ENCODE measurements at places on chromosomes 2 and 18. TPM values are rescaled to one million over a fixed set of nuclear protein-coding genes. Genes with fewer than 3 reads are reported as not detected.

The EMX1 gene
- total RNA-seq, result not detected

The STAT4 gene
- total RNA-seq, result 0.37 TPM

The HOXD10 gene
- 9.3 TPM for total RNA-seq

The ATP6V1B1 gene
- not detected for total RNA-seq

The C2orf92 gene
- not detected for total RNA-seq

All from M059J (cell line).